Left ventricle myocardium superior (tissue), 1 donor: ENCODE measurements at places on chromosomes 16 and 17.

GRCh38 chr17:81302861-81303333, 7.8 kb upstream of the SLC38A10 start:
- no peak for DNase-seq

GRCh38 chr17:76951375-76951905, 83.2 kb downstream of the MGAT5B start:
- DNase-seq: no peak

DNA sequence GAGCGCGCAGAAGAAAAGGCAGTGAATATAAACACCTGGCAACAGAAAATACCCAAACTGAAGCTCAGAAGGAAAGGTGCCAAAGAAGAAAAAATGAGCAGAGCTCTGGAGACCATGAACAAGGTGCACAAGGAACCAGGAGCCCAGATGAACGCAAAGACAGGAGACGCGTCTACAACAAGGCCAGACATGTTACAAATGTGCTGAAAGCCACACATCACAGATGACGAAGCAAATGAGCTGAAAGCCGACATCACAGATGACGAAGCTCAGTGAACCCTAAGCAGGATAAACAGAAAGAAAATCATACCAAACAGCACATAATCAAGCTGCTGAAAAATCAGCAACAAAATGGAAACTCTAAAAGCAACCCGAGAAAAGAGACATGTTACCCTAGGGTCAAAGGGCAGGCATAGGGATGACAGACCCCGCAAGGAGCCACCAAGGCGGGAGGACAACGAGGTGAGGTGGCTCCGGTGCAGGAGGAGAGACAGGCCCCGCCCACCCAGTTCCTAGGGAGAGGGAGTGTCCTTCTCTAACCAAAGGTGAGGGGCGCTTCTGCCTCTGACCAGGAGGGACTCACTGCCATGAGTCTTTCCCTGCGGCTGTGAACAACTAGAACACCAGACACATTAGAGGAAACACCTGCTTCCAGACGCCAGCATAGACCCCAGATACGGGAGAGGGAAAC, 39.1 kb downstream of the CCDC57 start:
- no peak for DNase-seq

- no peak for DNase-seq
These were observed 41.6 kb downstream of the MAPT start for GRCh38 chr17:45935710-45936509.

DNA sequence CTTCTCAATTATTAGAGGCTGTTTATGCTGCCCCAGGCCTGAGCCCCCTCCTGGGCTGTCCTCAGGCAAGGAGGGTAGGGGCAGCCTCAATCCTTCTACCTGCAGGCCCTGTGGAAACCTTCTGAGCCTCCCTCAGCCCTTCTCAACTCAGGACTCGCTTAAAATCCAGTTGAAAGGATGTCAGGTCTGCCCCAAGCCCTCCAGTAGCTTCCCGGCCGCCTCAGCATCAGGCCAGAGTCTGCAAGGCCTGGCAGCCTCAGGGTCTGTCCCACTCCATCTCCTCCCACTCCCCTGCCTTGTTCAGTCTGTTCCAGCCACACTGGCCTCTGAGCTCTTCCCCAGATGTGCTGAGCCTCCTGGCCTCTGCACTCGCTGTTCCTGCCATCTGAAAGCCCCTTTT, 52.2 kb downstream of the KATNIP start:
- DNase-seq: no peak

DNA sequence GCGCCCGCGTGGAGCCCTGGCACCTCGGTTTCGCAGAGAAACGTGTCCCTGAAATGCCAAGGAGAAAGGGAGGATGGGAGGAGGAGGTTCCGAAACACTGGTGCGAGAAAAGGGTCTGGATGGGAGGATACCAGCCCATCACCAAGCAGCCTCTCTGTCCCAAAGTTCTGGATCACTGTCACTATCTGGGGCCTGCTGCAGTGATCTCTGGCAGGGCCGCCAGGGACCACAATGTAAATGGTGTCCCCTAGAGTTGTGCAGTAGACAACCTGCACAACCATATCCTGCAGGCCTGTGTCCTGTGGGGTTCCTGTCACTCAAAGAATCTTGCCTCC, 229.3 kb downstream of the C16orf78 start:
- DNase-seq: no peak

DNA sequence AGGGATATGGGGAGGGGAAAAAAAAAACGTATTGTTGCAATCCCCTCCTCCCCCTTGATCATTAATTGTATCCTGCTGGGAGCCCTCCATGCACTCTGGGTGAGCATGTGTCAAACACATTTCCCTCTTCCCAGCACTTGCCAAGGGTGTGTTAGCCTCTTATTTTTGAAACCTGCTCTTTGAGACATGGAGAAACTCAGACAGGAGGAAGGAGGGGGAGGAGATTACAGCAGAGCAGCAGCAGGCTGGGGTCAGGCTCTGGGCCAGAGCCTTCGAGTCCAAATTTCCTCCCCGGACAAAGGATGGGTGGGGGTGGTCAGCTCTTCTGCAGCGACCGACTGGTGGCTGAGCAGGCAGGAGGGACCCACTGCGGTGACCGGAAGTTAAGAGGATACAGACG, 64.7 kb downstream of the SOX9 start:
- peak; percentile 69 for DNase-seq

GRCh38 chr17:9811086-9811485, 10.8 kb downstream of the GSG1L2 start:
- DNase-seq: no peak
